ENCODE measurements at places on chromosomes 12 and 14.

- DNase-seq = no peak
These were observed 41.1 kb downstream of the TMEM63C start for GRCh38 chr14:77222546-77223225.

- no peak for DNase-seq
These were observed 494 bp downstream of the TMTC3 start for GRCh38 chr12:88142610-88142991.

GRCh38 chr12:131115766-131116467, 162.2 kb downstream of the ADGRD1 start:
- no peak for DNase-seq

DNA sequence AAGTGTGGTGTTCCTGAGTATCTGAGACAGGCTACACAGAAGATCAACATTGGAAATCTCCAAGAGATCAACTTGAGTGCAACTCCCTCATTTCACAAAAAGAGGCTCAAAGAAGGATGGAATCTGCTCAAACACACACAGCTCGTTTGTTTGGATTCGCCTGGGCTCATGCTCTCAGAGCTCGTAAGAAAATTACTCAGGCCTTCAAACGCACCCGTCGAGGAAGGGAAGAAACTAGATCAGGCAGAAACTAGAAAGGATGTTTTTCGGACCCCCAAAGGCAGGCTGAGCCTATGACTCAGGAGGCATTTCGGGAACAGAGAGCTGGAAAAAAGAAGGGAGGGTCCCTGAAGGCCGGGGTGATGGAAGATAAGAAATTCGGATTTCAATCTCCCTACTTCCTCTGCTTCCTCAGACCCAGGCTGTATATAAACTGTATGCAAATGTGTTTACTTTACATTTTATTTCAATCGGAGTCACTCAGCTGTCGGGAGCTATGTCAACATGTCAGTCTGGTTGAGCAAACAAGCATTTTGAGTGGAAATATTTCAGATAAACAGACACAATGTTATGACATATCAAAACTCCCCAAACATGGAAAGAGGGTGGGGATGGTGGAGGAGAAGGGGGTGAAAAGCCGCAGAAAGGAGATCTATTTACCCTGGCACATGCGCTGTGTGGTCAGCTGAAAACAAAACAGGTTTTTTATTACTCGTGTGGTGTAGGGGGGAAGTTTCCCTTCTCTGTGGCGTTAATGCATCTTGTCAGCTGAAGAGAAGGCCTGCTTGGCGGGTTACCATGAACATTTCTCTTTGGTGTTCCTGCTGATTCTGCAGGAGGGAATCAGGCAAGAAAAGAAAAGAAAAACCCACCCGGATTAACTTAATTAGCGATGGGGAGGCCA, 129.1 kb upstream of the TBX3 start:
- no peak for DNase-seq

- peak; percentile 87 for DNase-seq
These were observed 7.9 kb downstream of the IFFO1 start for GRCh38 chr12:6547987-6548386.

GRCh38 chr12:66195242-66195641, 6.2 kb downstream of the IRAK3 start:
- no peak for DNase-seq

DNA sequence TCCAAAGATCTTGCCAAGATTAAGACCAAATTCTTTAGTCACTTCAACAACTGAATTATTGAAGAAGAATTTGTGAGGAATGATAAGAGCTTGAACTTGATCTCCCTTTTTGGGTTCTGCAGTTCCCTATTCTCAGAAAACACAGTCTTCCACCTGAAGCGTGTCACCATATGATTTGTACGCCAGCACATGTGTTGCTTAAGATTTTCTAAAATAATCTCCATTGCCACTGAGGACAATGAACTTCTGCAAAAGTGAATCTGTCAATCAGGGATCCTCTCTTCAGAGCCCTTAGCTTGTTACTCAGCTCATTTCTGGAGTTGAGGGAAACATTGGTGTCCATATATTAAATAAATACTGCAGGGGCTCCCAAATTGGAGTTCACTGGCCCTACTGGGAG, 4.2 kb upstream of the SPIC start:
- DNase-seq = no peak

Measured in fibroblast of skin of abdomen (primary cell).